ENCODE measurements at places on chromosomes 16 and 17. TPM values are rescaled to one million over a fixed set of nuclear protein-coding genes. Genes with fewer than 3 reads are reported as not detected.

DNA sequence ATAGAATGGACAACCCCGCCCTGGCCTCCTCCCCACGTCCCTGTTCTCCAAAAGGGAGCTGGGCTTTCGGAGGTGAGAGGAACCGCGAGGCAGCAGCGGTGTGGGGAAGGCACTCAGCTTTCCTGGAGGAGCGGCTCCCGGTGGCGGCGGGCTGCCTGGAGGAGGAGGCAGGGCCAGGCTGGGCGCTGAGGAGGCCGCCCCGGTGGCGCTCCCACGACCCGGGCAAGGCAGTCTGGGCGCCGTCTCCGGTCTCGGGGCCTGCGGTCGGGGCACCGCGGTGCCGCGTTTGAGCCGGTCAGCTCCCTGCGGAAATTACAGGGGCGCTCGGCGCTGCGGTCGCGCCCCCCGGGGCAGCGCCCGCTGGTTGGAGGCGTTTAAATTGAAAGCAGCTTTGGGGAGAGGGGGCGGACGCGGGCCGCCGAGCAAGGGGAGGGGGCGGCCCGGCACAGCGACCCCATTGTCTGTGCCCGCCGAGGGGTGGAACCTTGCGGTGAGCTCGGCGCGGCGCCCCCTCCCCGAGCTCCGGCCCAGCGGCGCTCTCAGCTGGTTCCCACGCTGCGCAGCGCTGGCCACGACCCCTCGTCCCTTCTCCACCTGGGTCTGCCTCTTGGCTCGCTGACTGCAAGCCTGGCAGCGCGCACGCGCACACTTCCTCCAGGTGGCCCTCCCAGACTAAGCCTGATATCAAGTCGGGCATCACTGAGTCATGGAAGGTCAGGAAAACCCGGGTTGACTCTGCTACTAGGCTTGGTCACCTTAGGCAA is 58.7 kb upstream of the DLX4 start:
- no peak for DNase-seq
- no peaks in the 10 kb centered on the region for H3K36me3 ChIP-seq
- no peak overlapping the region for H3K4me3 ChIP-seq
- peaks cover 36% of the 10 kb centered on the region for H3K27me3 ChIP-seq

DNA sequence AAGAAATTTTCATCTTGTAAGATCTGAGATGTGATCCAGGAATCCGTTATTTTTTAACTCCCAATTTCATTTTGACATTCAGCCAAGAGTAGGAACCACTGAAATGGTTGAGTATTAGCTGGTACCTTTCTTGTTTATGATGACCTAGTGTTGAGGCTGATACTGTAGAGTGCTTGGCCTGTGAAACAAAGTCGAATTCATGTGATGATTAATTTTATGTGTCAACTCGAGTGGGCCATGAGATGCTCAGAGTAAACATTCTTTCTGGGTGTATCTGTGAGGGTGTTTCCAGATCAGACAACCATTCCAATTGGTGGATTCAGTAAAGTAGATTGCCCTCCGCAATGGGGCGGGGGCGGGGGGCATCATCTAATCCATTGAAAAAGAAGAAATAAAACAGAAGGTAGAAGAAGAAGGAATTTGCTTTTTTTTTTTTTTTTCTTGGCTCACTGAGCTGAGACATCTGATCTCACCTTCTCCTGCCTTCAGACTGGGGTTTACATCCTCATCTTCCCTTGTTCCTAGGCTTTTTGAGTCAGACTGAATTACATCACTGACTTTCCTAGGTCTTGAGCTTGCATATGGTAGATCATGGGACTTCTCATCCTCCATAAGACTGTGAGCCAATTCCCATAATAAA is 264.6 kb upstream of the KCNJ16 start:
- no peaks in the 10 kb centered on the region for H3K27me3 ChIP-seq
- H3K4me1 ChIP-seq: no peaks in the 10 kb centered on the region
- H3K4me3 ChIP-seq: no peak overlapping the region
- no peaks in the 10 kb centered on the region for H3K36me3 ChIP-seq
- H3K27ac ChIP-seq: no peak overlapping the region

- H3K36me3 ChIP-seq: peaks cover 19% of the 10 kb centered on the region
- no peak overlapping the region for H3K27ac ChIP-seq
- no peaks in the 10 kb centered on the region for H3K27me3 ChIP-seq
Measured at GRCh38 chr16:549544-550263, 10.5 kb upstream of the PRR35 start.

DNA sequence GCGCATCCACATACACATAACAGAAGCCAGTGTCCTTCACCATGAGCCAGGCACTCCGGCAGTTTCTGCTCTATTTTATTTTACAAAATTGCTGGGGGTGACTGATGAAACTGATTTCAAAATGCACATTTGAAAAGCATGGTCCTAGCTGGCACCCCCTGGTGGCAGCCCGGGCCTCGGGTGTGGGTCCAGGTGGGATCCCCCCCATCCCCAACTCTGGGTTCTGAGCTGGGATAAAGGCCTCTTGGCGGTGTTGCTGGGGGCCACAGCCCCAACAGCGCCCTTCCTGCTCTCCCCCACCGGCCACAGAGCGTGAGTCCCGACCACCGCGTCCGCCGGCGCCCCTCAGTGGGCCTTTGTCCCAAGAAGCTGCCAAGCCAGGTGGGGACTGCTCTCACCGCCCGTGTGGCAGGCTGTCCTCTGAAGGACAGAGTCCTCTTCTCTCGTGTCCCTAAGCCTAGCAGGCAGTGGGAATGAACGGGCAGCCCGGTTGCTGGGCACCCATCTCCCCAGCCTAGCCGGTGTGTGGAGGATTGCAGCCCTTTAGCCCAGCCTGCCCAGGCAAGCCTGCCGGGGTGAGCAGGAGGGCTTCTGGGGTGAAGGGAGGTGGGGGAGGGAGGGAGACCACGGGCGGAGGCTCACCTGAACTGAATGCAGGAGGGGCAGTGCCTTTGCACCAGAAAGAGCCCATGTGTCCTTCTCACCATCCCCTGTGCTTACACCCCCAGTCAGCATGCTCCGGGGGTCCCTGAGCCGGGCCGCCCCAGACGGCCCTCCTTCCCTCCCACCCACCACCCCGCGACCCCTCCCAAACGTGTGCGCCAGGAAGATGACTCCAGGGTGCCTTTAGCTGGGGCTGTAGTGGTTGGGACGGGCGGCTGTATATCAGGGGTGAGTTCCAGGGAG is 898 bp downstream of the SNAI3 start:
- peaks cover 55% of the 10 kb centered on the region for H3K4me1 ChIP-seq
- H3K36me3 ChIP-seq: peaks cover 6% of the 10 kb centered on the region
- H3K27me3 ChIP-seq: no peaks in the 10 kb centered on the region
- H3K4me3 ChIP-seq: peak overlapping the region; percentile 92
- peak overlapping the region; percentile 63 for H3K27ac ChIP-seq

- H3K36me3 ChIP-seq: no peaks in the 10 kb centered on the region
- no peak for DNase-seq
- no peak overlapping the region for H3K4me3 ChIP-seq
- H3K4me1 ChIP-seq: no peaks in the 10 kb centered on the region
- H3K27ac ChIP-seq: no peak overlapping the region
- no peaks in the 10 kb centered on the region for H3K27me3 ChIP-seq
Measured at GRCh38 chr16:74766729-74767128, 7.9 kb downstream of the FA2H start.

DNA sequence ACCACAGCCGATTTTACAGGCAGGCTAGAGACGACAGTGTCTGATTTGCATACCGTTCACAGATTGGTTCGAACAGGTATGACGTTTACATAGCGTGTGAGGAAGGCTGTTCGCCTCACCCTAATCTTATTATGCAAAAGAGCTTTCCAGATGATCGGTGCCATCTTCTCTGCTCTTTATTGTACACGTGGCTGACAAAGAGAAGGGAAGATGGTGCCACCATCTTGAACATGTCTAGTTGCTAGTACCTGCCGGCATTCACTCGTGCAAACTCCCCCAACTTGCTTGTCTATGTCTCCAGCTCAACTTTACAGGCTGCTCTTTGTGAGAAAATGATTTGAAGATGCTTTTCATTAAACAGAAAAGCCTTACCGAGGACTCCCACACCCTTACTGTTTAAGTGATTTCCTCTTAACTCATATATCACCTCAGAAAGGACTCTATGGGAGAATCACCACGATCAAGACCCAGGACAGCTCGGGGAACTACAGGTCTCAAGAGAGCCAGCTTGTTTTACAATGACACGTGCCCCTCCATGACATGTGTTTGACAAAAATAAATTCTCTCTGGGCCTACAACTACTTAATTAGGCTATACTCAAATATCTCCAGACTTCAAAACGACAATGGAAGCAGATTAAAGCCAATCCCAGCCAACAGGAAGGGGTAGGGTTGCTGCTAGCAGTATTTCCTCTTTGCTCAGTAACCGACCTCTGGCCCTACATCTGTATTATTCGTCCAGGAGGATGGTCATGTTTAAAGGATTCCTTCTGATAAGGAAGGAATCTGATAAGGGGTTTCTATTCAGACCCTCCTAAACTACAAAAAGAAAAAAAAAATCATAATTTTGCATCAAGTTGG is 480.6 kb downstream of the TMEM114 start:
- DNase-seq: no peak
- H3K36me3 ChIP-seq: no peaks in the 10 kb centered on the region
- no peak overlapping the region for H3K4me3 ChIP-seq
- no peak overlapping the region for H3K27ac ChIP-seq

DNA sequence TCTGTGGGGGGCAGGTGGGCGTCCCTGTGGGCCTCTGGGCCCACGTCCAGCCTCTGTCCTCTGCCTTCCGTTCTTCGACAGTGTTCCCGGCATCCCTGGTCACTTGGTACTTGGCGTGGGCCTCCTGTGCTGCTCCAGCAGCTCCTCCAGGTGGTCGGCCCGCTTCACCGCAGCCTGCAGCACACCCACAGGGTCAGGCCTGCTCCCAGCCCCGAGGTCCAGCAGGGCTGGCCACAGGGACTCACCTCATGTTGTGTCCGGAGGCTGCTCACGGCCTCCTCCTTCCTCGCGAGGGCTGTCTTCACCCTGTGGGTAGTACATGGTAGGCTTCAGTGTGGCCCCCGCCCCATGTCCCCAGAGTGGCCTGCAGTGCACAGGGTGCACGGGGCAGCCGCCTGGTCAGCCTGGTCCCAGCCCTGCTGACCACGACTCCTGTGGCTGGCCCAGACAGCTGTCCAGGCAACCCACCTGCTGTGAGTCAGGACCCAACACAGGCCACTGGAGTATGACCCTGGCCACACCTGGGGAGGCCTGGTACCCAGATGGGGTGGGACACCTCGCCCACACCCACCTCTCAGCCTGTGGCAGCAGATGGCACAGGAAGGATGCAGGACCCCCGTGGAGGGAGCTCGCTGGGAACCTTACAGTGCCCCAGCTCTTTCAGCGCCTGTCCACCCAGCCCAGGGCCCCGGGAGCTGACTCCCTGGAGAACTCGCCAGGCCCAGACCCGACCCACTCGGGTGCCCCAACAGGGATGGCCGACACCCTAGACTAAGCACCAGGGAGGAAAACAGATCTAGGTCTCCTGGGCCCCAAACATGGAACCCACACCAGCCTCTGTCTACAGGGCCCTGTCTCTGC is 23.9 kb upstream of the AATK start:
- H3K27ac ChIP-seq: no peak overlapping the region
- H3K4me3 ChIP-seq: no peak overlapping the region
- no peaks in the 10 kb centered on the region for H3K4me1 ChIP-seq
- H3K36me3 ChIP-seq: no peaks in the 10 kb centered on the region
- no peak for DNase-seq
- H3K27me3 ChIP-seq: no peaks in the 10 kb centered on the region

- H3K4me3 ChIP-seq: no peak overlapping the region
- no peak for DNase-seq
- no peak overlapping the region for H3K27ac ChIP-seq
- no peaks in the 10 kb centered on the region for H3K27me3 ChIP-seq
- H3K4me1 ChIP-seq: no peaks in the 10 kb centered on the region
Measured at GRCh38 chr16:14325502-14326401, 254.6 kb downstream of the MRTFB start.

- peaks cover 13% of the 10 kb centered on the region for H3K4me1 ChIP-seq
- no peaks in the 10 kb centered on the region for H3K36me3 ChIP-seq
- H3K27me3 ChIP-seq: peaks cover 22% of the 10 kb centered on the region
Measured at GRCh38 chr16:66924527-66925321, 611 bp downstream of the RRAD start.

- no peaks in the 10 kb centered on the region for H3K27me3 ChIP-seq
- H3K27ac ChIP-seq: no peak overlapping the region
- peak; percentile 32 for DNase-seq
Measured at GRCh38 chr17:74446551-74447500, 14.9 kb downstream of the GPRC5C start.

DNA sequence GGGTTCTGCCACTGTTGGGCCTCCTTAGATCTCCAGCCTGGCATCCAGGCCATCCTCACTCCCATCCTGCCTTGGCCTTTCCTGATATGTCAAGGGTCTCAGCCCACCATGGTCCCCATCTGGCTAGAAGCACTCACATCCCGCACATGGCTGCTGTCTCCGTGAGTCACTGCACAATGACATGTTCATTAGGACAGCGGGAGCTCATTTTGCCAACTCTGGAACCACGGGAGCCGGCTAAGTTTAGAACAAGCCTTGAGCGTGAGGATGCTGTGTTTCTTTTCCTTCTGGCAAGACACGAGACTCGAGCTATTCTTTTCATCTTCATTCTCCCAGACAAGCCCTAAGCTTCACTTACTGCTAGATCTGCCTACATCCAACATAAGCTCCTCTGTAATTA is 65.7 kb upstream of the KSR1 start:
- no peak overlapping the region for H3K4me3 ChIP-seq
- H3K4me1 ChIP-seq: peaks cover 5% of the 10 kb centered on the region
- no peaks in the 10 kb centered on the region for H3K36me3 ChIP-seq
- DNase-seq: no peak
- no peak overlapping the region for H3K27ac ChIP-seq

Gene AXIN2
- total RNA-seq: 1.3 TPM

Data from natural killer cell (primary cell).